Type B pancreatic cell (in vitro differentiated cells): ENCODE measurements at places on chromosomes 1 and 21.

DNA sequence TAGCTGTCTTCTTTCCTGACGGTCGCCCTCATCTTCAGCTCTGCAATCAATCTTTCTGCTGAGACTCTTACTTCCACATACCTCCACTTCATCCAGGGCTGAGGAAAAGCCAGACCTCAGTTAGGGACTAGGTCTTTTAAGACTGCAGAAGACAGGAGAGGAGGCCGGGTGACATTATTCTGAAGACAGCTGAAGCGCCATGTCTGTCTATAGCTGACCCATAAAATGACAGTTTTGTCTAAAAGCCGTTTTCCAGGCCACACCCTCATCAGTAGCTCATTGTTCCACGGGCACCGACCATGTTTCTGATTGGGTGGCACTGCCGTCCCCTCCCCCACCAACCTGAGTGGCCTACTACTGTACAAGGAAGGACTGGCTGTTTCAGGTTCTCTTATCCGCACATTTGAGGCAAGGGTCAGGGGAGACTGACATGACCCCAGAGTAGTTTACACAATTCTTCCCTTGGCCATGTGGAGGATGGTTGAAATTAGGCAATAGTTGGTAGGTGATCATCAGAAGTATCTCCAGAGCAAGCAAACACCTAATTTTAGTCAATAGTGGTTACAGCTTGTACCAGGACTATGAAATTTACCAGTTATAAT is at the start of gene ADCY10:
Gene ADCY10, minus strand, starts transcription at position 240 of the 602 bp plus-strand sequence. CDS start 8,994 bp downstream, outside the sequence.
- DNase-seq: no peak

DNA sequence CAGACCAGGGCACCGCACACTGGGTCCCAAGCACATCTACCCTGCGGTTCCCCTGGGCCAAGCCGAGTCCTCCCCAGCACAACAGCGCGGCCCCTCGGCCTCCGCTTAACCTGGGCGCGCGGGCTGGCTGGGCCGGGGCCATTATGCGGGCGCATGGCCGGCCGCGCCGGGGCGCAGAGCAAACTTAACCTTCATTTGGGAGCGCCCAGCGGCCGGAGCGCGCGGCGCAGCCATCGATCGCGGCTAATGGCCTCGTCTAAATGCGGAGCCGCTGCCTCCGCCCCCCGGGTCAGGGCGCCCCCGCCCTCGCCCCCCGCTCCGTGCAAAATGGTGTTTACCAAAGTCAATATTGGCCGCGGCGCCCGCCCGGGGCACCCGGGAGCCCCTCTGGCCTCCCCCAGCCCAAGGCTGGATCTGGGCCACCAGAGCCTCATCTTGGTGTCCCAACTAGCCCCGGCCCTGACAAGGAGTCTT is 272.1 kb downstream of the TRABD2B start:
- no peak for DNase-seq

DNA sequence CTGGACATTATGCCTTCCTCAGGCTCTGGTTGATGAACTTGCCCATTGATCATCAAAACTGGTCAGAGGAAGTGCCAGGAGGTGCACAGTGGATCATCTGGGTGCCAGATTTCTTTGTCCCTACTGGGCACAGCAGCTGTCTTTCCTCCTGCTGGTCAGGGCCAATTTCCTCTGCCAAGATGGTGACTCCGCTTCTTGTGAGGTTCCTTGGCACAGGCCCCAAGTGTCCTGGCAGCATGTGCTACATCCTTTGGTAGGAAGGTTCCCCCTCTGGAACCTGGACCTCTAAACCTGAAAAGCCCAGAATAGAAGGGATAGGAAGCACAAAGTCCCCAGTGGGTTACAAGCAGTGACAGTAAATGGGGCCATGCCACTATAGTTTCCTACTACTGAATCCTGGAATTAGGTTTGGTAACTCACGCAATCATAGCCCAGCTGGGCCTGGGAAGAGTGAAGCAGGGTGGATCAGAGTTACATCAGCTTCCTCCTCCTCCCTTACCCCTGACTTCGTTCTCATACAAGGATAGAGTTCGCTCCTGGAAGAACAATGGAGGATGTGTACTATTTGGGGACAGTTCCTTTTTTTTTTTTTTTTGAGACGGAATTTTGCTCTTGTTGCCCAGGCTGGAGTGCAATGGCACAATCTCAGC is 147.1 kb downstream of the CNIH3 start:
- DNase-seq: no peak

GRCh38 chr1:28855469-28855951 is 43.5 kb downstream of the OPRD1 start:
- no peak for DNase-seq

GRCh38 chr1:100440075-100440809 is 87.9 kb downstream of the CDC14A start:
- DNase-seq: no peak

GRCh38 chr1:162389021-162389818 is 7.7 kb downstream of the C1orf226 start:
- DNase-seq: peak; percentile 37

GRCh38 chr1:220786337-220787068 is at the start of gene MTARC1:
Gene MTARC1 (plus strand): TSS chr1:220786913. CDS start chr1:220786945, 32 bp downstream.
- DNase-seq: peak; percentile 78

DNA sequence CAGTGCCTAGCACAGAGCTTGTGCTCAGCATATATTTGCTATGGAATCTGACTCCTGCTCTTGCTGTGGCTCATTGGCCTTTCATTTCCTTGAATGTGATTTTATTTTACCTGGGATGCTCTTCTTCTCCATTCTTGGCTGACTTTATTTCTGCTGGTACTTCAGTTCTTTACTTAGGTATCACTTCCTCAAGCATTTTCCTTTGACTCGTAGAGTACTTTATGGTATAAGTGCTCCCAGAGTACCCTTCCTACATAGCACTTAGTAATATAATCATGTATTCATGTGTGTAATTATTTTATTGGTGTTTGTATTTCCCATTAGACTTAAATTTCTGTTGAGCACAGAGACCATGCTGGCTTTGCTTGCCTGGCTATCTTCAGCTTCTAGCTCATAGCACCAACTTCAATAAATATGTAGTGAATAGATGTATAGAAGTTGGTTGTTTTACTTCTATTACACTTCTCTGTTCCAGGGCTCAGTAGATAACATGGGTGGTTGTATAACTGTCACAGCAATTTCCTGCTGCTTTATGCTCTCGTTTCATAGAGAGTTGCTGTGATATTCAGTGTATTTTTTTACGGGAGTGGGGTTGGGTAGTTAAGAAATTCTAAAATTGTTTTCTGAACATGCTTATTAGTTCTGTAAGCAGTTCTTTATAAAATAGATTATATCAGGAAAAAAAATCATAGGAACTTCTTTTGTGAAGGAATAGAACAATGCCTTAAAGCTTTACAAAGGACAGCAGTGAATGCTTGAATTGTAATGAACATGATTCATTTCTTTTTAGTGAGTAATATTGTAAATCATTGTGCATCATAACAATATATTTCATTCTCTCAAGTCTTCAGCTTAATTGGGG is 112.2 kb downstream of the NEK7 start:
- DNase-seq: no peak

DNA sequence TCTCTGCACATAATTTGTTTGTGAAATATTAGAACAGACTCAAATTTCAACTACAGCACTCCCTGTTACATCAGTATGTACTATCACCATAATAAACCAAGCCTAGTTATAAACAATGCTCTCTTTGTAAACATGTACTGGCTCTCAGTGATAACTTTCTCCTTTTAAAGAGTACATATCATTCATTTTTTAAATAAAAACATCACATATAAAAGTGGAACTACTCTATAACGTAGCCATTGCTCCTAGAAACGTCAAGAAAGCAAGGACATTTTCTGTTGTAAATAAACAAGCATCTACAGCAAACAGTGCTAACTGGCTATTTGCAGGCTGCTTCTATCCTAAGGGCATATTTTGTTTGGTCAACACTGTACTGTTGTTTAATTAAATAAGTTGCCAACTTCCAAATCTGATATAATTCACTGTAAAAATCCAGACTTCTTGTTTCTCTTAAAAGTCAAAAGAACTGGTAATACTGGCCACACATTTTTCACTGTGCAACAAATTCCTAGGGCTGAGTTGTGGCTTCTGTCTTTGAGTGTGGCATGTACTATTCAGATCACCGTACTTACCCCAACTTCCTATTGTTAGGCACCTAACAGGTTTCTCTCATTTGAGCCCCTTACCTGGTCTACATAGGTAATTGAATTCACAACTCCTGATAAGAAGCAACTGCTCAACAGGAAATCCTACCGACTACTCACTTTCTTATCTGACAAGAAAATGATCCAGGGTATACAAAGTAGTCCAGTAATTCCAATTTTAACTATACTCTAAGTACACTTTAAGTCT is 111.9 kb downstream of the DENND1B start:
- no peak for DNase-seq

- DNase-seq: no peak
Observed at GRCh38 chr1:227058321-227058751, 118.2 kb downstream of the COQ8A start.

DNA sequence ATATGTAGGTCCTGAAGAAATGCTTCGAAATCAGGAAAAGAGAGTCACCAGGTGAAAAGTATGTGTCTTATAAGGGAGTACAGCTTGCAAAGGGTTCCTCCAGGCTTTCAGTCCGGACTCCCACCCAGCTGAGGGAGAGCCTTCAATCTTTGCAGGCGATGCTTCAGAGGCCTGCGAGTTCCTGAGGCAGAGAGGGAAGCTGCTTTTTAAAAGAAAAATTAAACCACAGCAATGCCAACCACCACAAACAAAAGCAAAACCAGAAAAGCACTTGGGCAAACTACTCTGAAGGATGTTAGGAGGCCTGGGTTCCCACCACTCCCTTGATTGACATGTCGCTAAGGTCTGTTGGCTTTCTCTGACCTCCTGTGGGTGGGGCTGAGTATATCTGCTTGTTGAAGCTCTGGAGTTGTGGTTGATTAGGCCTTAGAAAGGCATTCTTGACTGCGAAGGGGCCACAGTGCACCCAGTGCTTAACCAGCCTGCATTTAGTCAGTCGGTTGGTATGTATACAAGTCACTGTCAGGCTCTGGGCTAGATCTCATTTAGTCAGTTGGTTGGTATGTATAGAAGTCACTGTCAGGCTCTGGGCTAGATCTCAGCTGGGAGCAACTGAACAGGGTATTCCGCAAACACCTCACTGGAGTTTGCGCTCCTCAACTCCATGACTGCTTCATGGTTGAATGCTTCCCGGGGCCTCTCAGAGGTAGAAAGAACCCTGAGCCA is 1.2 kb downstream of the NIPAL3 start:
- no peak for DNase-seq

DNA sequence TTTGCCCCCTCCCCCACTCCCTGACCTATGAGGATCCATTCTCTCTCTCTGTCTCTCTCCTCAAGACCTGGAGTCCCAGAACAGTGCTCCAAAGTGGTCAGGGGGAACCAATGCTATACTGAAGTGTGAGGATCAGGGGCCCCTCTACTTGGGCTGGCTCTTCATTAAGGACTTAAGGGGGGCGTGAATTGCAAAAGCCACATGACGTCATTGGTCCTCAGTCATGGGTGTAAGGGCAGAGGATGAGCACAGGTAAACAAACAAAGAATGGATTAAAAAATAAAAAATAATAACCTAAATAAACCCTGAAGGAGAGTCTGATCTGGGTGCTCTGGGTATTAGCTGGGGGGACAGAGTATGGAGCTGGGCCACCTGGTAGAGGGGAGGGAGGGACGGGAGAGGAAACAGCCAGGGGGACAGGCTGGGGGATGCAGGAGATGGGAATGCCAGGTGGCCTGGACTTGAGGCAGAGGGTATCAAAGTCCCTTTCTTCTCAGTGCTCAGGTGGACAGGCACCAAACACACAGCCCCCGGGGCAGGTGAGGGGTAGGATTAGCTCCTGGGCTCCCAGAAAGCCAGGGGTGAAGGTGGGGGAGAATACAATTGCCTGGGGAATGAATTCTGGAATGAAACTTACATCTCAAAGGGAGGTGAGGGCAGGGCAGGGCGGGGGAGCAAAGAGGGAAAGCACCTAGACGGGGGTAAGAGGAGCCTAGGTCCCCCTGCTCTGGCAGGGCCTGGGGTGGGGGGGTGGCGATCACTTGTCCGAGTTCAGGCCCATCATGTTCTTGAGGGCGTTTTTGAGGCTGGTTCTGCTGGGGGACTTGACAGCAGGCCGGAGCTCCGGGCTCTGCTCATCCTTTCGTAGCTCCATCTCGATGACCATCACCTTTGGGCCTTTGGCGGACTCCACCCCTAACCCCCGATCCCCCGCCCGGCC is 4.6 kb downstream of the MPZ start:
- no peak for DNase-seq

DNA sequence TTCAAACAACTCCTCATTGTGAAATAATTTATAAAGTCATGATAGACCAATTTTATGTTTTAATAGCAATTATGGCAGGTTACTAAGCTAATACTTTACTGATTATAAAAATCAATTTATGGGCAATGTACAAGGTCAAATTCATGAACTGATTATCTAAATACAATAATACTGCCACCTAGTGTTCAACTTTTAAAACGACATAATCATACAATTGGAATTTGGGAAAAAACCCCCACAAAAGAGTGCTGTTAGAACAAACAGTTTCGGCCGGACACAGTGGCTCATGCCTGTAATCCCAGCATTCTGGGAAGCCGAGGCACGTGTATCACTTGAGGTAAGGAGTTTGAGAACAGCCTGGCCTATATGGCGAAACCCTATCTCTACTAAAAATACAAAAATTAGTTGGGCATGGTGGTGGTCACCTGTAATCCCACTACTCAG is 14.0 kb downstream of the GTF2B start:
- DNase-seq: no peak

DNA sequence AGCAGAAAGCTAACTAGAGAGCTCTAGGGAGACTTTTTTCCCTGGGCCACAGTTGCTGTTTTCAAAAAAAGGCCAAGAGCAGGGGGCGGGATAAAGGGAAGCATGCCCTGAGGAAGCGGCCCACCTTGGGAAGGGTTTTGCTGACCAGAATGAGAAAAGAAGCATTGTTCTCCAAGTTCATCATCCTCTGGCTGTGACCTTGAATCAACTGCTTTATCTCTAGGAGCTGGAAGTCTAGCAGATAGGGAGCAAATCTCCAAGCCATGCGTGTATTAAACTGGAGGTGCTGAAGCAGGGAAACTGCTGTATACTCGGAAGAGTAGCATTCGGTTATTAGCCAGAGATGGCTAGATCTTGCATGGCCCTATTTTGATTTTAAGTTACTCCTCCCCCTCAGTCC is 64.8 kb downstream of the ATP2B4 start:
- DNase-seq: no peak

- DNase-seq: no peak
Observed at GRCh38 chr21:44883250-44883649, 9.8 kb upstream of the PTTG1IP start.

DNA sequence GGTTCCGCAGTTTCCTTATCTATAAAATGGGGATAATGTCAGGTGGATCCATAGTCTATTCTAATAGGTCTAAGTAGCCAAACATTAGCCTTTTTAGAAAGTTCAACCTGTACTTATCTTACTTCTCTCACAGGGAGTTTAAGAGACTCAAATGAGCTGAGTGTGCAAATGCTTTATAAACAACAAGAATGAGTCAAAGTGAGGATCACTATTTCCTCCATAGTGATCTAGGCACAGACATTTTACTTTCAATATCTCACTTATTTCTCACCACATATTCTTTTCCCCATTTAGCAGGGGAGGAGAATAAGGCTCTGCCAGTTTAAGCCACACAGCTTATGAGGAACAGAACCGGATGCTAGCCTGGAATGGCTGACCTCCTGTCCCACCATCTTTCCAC is 92.1 kb upstream of the LMO4 start:
- DNase-seq: no peak
